Osteocyte (in vitro differentiated cells): ENCODE measurements at places on chromosomes 2 and 18. TPM values are rescaled to one million over a fixed set of nuclear protein-coding genes. Genes with fewer than 3 reads are reported as not detected.

The GLI2 gene
- 33.2 and 34.2 TPM in 2 replicates for total RNA-seq

The SP9 gene
- total RNA-seq: not detected in 2 replicates

DNA sequence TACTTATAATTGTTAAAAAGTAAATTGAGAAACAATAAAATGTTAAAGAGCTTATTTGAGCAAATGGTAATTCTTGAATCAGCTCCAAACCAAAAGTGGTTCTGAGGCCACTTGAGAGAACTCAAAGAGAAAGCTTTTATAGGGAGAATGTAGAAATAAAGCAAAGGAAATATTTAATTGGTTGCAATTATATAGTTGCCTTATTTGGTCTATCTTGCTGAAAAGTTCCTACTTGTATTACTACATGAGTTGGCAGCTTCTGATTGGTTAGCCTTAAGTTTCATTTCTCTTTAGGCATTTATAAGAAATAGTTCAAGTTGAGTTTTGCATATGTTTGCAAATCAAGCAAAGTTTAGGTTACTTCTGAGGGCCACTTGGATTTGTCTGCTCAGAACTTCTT, 38.1 kb downstream of the SCN2A start:
- no peak overlapping the region for H3K4me3 ChIP-seq
- DNase-seq: no peak
- no peaks in the 10 kb centered on the region for H3K27me3 ChIP-seq
- no peaks in the 10 kb centered on the region for H3K4me1 ChIP-seq

DNA sequence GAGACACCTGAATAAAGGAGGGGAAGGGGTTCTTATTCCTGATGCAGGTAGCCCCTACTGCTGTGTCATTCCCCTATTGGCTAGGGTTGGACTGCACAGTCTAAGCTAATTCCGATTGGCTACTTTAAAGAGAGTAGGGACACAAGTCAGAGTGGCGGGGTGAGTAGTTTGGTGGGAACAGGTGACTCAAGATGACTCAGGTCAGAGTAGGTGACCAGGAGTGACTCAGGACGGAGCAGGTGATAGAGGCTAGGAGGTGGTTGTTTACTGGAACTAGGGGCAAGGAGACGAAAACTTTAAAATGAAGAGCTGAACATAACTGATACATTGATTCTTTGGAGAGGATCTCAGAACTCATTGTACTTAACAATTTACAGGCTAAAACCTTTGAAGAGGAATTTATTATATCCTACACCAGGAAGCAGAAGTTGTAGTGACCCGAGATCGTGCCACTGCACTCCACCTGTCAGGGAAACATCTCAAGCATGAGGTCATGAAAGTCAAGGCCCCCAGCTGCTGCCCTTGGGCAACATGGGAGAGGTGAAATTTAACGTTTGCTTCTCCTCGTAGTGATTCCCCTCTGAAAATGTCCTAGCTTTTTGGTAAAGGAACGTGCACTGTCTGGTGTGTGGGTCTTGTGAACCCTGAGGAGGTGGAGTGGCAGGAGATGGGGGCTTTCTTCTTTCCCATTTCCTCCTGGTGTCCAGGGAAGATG, 4.5 kb upstream of the CYP27A1 start:
- peaks cover 12% of the 10 kb centered on the region for H3K4me1 ChIP-seq
- H3K4me3 ChIP-seq: no peak overlapping the region
- peaks cover 6% of the 10 kb centered on the region for H3K27me3 ChIP-seq
- peaks cover 4% of the 10 kb centered on the region for H3K36me3 ChIP-seq
- no peak overlapping the region for H3K27ac ChIP-seq

- no peak overlapping the region for H3K27ac ChIP-seq
- H3K27me3 ChIP-seq: peaks cover 5% of the 10 kb centered on the region
- no peaks in the 10 kb centered on the region for H3K4me1 ChIP-seq
- H3K36me3 ChIP-seq: no peaks in the 10 kb centered on the region
- H3K4me3 ChIP-seq: no peak overlapping the region
Observed at GRCh38 chr2:229370509-229370908, 99.4 kb upstream of the PID1 start.
